Stimulated activated CD4-positive, alpha-beta T cell treated with anti-CD3 and anti-CD28 coated beads, TNF-alpha, amount 100 ng/mL, for 24 hours (primary cell): ENCODE measurements at places on chromosomes 2 and 18.
A peak's percentile ranks its signal among the peaks of the same experiment; 100 is the strongest.

DNA sequence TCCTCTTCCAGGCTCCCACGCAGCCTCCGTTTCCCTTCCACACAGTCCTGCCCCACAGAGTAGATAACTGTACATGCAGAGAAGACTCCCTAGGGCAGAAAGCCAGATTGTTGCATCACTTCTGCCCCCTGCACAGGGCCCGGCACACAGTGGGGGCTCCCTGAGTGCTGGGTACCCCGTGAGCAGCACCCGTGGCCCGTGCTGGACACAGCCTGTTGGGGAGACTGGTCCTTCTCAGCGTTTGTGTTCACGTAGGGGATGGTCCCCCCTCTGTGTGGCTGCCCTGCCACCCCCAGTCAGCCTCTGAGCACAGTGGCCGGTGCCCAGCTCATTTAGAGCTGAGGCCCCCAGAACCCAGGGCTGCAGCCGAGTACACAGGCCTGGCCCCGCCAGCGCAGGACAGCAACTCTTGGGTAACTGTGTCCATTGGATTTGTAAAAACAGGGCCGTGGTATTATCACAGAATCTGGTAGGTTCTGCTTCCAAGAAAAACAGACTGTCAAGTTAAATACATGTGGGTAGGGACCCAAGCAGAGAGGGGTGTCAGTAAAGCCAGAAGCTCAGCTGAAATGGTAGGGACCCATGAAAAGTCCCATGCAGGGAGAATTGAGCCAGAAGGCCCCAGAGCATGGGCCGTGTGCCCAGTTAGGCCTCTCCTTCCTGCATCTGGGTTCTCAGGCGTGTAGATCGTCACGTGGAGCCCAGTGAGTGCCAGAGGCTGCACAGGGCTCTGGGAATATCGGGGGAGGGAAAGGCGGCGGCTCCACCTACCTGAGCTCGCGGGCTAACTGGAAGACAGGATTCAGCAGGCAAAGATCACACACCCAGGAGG, 257.3 kb downstream of the ATAD2B start:
- no peak for DNase-seq

DNA sequence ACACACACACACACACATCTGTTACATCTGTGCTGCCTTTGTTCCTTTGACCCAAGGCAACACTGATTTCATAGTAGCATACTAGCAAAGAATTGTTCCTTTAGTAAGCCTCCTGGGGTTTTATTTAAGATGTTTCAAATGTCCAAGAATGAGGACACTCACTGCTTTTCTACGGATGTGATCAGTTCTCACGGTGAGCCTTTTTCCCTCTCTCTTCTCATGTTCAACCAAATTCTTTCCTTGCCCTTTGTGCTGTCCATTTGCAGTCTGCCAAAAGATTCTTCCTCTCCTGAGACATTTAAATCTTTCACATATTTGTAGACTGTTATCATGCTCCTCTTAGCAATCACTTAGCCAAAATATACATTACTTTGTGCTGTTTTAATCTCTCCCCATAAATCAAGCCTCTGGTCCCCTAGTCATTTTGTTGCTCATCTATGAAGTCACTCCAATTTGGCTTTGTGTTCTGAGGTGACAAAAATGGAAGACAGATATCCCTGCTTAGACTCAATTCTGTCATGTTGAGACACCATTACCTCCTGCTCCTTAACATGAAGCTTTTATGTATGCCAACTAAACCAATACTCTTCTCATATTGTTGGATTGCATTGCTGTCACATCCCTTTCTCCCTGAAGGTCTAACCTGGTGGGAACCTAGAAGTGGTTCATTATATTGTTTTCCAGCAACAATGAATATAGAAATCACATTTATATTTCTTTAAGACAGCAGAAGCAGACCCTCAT, 1605.3 kb upstream of the ACVR2A start:
- DNase-seq: no peak

- no peak for DNase-seq
Measured at GRCh38 chr2:66431274-66431642, 3.7 kb upstream of the MEIS1 start.

- no peak for DNase-seq
Measured at GRCh38 chr2:147688242-147688641, 156.6 kb upstream of the ACVR2A start.

- peak; percentile 73 for DNase-seq
Measured at GRCh38 chr2:218979846-218980734, 4.9 kb downstream of the FEV start.

GRCh38 chr18:40168026-40168425, 1787.0 kb upstream of the PIK3C3 start:
- DNase-seq: no peak

GRCh38 chr2:59282374-59283057, 1041.4 kb upstream of the FANCL start:
- no peak for DNase-seq
